ENCODE measurements at places on chromosomes 12 and 14. TPM values are rescaled to one million over a fixed set of nuclear protein-coding genes. Genes with fewer than 3 reads are reported as not detected.

DNA sequence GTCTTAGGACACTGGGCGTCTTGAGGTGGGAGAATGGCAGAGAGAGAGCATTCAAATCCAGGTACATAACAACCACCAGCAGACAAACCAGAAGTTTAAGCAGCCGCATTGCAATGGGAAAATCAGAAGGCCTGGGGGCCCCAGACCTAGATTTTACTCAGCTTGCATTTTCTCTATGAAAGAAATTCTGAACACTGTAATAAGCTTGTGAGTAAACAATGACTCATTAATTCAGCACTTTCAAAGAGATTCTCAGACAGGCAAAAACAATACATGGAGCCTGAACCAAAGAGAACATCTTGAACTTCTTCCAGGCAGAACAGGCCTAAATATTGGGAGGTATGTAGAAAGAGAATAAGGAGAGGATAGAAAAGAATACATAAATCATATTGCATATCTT lies 69.8 kb upstream of the IFNG-AS1 start:
- no peak for DNase-seq

The CD163 gene
- total RNA-seq, result 705 TPM

DNA sequence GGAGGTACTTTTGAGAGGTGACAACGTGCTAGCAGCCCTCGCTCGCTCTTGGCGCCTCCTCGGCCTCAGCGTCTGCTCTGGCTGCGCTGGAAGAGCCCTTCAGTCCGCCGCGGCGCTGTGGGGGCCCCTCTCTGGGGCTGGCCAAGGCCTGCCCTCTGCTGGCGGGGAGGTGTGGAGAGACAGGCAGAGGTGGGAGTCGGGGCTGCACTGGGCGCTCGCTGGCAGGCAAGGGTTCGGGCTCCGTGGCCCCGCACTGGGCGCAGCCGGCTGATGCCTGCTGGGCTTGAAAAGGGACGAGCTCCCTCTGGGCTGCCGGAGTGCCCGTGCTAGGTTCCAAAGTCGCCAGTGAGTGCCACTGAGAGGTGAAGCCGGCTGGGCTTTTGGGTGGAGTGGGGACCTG lies 580.0 kb downstream of the DIO2 start:
- DNase-seq, result peak; percentile 78

The LTBR gene
- 92.5 TPM for total RNA-seq

GRCh38 chr14:75781096-75781495 lies 120.0 kb downstream of the TTLL5 start:
- no peak for DNase-seq

- DNase-seq, result no peak
Observed at GRCh38 chr14:32603992-32604565, 275.0 kb downstream of the AKAP6 start.

DNA sequence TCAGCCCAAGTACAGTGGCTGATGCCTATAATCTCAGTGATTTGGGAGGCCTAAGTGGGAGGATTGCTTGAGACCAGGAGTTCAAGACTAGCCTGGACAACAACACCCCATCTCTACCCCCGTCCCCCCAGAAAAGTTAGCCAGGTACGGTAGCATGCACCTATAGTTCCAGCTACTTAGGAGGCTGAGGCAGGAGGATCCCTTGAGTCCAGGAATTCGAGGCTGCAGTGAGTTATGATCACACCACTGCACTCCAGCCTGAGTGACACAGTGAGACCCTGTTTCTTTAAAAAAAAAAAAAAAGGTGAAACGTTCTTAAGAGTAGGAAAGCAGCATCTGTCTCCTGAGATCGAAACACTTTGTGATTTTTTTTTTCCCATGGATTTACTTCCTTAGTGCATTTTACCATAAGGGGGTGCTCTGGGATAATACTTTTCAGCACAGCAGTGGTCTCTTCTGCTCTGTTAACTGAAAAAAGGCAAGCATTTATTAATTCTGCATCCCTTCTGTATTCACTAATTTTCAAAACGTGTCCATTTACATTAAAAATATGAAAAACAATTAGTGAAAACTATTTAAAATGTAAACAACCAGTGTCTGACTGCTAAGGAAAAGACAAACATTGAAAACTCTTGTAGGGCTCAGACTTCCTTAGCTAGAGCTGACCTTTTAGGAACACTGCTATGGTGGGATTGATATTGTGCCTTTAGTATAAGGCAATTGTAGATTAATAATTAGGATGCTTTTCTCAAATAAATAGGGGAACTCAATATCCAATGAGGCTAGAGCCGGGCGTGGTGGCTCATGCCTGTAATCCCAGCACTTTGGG lies 31.2 kb upstream of the USP44 start:
- DNase-seq, result no peak

The SLC7A8 gene
- total RNA-seq, result 17.4 TPM

DNA sequence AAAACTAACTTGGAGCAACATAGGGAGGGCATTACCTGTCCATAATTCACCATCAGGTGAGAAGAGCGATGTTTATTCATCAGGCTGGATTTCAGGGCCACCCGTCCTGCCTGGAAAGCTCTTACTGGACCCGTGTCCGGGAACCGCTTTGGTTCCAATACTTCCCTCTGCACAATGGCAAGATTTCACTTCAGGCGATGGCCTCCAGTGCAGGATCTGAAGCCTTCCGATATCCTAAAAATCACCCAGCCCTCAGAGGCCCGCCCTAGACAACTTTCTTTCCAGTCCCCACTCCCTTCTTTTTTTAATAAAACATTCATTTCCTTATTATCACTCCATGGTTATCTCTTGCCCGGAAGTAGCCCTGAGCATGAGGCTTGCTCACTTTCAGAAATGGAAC lies 92.5 kb downstream of the BCL11B start:
- no peak for DNase-seq

- no peak for DNase-seq
Observed at GRCh38 chr12:5466521-5466960, 34.6 kb downstream of the NTF3 start.

The KERA gene
- total RNA-seq, result not detected

The NAV3 gene
- total RNA-seq, result 13.6 TPM

DNA sequence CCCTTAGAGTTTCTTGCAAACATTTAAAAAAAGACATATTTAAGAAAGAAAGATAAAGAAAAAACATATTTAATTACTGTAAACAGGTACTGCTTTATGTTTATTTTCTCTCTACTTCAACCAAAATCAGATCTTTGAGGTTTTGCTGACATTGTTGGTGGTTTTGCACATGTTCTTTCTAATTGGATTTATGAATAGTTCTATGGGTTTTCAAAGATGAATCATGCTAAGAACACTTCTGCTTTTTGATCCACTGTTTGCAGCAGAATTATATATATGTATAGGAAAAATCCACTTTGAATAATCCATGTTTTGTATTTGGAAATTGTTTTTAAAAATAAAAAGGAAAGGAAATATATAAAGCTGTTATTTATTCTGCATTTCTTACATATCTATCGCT lies 78.4 kb downstream of the FRMD6 start:
- no peak for DNase-seq

- no peak for DNase-seq
Observed at GRCh38 chr14:39395555-39396254, 36.5 kb downstream of the FBXO33 start.

DNA sequence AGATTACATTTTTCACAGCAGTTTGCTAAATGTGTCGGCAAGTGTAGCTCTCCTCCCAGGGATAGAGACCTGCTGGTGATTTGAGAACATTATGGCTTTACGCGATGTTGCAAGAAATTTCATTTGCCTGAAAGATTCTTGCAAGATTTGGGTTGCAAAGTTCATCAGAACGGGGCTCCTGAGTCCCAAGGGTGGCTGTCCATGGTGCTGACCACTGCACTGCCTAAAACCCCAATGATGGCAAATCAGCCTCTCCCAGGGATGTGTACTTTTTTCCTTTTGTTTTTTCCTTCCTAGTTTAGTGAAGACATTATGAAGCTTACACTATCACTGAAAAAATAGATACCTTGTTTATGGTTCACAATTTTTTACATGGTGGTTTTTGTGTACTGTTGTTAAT lies 85.4 kb downstream of the WSCD2 start:
- no peak for DNase-seq

The PARPBP gene
- total RNA-seq, result 2.4 TPM

GRCh38 chr12:89685363-89685972 lies 23.2 kb downstream of the ATP2B1 start:
- no peak for DNase-seq

DNA sequence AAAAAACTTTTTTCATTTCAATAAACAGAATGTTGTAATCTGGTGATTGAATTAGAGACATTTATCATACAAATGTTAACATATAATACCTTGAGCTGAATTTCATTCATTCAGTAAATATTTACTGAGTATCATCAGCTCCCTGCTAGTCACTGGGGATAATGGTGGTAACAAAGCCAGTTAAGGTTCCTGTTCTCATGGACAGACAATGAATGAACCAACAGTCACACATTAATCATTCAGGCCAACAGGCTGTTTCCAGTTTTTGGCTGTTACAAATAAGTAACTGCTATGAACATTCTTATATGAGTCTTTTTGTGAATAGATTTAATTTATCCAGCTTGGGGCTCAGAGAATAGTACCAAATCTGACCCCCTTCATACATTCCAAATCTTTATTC lies 13.5 kb downstream of the EXD2 start:
- no peak for DNase-seq

The ACSM4 gene
- total RNA-seq, result not detected

The POLE2 gene
- total RNA-seq, result 4.1 TPM

DNA sequence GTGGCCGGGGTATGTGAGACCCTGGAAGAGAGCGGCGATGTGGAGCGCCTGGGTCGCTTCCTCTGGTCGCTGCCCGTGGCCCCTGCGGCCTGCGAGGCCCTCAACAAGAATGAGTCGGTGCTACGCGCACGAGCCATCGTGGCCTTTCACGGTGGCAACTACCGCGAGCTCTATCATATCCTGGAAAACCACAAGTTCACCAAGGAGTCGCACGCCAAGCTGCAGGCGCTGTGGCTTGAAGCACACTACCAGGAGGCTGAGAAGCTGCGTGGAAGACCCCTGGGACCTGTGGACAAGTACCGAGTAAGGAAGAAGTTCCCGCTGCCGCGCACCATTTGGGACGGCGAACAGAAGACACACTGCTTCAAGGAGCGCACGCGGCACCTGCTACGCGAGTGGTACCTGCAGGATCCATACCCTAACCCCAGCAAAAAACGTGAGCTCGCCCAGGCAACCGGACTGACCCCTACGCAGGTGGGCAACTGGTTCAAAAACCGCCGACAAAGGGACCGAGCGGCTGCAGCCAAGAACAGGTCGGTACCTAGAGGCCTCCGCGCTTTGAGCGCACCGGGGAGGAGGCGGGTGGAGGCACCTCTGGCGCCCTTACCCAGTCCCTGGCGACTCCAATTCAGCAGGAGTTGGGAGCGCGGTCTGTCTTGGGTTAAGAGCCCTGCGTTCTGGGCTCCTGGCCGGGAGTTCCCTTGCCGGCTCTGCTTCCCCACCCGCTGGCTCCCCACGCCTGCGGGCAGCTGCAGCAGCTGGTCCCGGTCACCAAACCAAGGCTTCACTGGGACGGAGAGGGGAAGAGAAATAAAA lies 700 bp downstream of the SIX6 start:
- DNase-seq, result no peak

DNA sequence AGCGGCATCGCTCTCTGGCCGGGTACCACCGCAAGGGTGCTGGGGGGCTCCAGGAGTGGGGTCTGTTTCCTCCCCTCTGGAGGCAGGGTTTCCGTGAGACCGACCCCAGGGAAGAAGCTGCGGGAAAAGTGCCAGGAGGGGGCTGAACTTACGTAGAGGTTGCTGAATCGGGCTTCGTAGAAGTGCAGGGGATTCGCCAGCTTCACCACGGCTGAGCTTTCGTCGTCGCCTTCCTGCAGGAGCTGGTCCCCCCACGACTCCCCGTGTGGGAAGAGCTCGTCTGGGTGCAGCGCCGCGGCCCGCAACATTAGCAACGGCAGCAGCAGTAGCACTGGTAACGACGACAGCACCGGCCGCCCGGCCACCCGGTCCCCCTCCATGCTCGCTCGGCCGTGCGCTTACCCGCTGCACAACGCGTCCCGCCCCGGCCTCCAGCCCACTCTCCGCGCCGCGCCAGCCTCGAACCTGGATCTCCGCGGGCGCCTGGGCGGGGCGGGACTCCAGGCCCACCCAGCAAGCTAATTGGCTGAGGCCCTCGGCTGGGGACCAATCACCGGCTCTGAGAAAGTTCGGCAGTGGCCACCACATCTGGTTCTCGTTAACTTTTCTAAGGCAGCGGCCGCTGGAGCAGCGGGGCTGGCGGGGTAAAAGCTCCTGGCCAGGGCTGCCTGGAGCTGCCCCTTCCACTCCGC lies at the start of gene NID2:
Gene NID2 (minus strand): TSS at position 445 of the 692 bp plus-strand sequence. CDS start 65 bp downstream, at position 380.
- peak; percentile 95 for DNase-seq

- DNase-seq, result no peak
Observed at GRCh38 chr12:118269806-118270205, 102.9 kb downstream of the TAOK3 start.

The SLC5A8 gene
- not detected for total RNA-seq

GRCh38 chr12:94171595-94171930 lies 23.2 kb downstream of the PLXNC1 start:
- no peak for DNase-seq

DNA sequence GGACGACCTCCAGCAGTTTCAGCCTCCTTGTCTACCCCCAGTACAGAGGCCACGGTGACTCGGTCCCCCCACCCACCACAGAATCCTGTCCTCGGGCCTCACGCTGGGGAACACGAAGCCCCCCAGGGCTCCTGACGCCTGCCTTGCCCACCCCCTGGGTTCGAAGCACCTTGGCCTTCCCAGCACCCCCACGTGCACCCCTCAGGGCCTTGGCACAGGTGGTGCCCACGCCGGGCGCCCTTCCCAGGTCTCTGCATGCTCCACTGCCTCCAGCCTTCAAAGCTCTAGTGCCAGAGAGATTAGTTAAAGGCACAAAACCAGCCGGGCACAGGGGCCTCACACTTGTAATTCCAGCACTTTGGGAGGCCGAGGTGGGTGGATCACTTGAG lies 61.8 kb downstream of the NOC4L start:
- no peak for DNase-seq

GRCh38 chr14:50599700-50600444 lies 39.9 kb downstream of the ATL1 start:
- DNase-seq, result no peak

The ARHGEF40 gene
- 48.6 TPM for total RNA-seq

- no peak for DNase-seq
Observed at GRCh38 chr12:93025145-93026103, 96.3 kb upstream of the EEA1 start.

The CD69 gene
- 5.0 TPM for total RNA-seq

DNA sequence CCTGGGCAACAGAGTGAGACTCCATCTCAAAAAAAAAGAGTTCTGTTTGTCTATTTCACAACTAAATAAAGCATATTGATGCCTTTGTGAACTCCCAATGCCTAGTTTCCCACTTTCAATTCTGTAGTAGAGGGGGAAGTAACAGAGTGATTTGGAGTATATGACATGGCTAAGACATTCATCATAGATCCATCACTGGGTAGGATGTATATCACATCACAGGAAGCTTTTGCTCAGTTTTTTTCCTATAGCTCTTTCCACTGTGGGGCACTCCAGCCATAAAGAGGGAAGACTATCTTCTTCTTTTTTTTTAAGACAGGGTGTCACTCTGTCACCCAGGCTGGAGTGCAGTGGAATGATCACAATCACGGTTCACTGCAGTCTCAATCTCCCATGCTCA lies 154.0 kb upstream of the BCL2L14 start:
- no peak for DNase-seq

The FOXA1 gene
- 0.23 TPM for total RNA-seq
